ENCODE measurements at places on chromosomes 5 and 9.

DNA sequence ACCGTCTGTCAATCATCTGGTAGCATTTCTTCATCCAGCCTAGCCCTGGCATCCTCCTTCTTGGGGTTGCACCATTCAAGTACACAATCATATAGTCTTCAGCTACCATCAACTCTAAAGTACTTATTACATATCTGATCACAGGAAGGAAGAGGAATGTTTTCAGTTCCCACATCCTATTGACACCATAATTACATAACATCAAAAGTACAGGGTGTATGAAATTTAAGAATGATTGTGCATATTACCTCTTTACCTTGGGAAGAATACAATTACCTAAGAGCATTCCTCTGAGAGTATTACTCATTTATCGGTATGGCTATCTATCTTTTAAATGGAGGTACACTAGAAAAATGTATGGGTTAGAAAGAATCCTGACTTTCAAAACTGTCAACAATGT, 126.8 kb upstream of the PCA3 start:
- no peak for DNase-seq

- no peak for DNase-seq
These were observed 61.7 kb upstream of the PDE4D start for GRCh38 chr5:59955241-59955640.

DNA sequence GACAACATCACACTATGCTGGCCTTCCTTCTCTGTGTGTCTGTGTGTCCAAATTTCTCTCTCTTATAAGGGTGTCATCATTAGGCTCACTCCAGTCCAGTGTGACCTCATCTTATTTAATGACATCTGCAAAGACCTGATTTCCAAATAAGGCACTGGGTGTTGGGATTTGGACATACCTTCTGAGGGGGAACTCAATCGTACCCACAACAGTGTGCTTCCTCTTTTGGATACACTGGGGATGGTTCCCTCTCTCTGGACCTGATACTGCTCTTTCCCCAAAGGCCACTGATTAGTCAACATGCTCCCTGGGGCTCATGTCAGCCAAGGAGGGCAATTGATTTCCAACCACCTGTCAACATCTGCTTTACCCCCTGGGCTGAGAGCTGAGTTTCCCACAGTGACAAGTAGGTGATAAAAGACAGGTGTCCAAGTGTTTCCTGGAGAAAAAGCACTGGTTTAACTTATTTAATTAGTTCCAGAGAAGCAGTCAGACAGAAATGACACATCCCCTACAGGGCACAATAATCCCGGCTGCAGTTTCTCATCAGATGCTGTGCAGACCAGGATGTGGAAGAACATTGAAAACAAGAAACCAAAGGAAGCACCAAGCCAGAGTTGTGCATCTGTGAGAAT, 17.8 kb upstream of the CEP72 start:
- no peak for DNase-seq

DNA sequence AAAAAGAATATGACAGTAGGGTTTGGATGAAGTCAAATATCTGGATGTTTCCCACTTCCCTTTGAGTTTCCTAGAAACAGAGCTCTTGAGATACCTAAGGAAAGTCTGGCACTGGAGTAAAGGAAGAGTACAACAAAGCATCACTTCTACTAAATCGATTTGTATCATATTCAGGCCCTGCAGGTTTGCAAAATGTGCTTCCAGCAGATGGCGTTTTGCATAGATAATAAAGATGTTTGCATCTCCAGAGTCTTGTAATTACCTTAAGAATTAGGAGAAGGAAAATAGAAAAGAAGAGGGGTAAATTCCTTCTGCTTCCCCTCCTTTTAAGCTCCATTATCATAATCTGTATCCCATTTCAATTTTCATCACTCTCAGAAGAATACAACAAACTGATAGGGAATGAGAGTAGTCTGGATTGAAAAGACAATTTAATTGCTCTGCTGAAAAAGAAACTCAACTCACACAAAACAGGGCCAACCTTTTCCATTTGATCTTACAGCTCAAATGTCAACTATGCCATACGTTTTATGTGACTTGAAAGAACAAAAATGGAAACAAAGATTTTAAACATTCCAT, 380.4 kb downstream of the PTPRD start:
- DNase-seq, result no peak

DNA sequence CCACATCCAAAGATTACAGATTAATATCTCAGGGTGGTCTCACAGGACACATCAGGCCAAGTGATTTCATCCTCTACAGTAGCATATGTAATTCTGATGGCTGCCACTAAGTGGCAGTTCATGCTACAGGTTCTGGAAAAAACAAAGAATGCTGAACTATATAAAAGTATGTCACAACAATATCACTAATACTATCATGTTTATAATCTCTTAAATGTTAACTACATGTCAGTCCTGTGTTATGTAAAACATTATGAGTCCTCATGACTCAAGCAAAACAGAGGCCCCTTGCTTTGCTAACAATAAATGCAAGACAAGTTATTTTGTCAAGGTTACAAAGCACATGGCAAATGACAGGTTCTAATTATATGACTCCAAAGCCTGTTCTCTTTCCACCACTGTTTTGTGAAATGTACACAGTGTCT, 233.2 kb downstream of the FBXL17 start:
- no peak for DNase-seq

GRCh38 chr9:24189986-24190385, 355.7 kb downstream of the IZUMO3 start:
- DNase-seq, result no peak

DNA sequence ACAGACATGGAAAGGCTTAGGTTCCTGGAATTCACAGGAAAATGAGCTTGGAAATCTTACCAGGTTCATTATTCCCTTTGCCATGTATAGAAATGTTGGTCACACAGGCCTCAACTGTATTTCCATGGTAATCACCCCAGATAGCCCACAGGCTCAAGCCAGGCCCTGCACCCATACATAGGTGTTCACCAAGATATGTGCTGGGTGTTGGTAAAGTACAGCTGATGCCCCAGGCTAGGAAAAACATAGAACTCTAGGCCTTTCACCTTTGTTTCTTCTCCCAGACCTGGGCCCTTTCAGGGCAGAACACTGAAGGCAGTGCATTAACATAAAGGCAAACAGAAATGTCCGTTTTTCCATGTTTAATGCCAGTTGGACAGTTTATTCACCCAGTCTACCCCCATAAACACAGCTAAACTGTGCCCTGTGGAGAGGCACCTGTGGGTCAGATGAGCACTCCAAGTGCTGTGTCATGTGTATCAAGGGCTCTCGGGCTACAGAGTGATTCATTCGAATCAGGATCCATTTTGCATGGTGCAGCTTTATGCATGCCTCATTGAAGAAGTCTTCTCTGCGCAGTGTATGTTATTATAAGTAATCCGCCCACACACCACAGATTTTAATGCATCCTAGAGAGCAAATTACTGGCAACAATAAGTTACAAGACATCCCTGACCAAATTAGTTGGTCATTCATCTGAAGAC, 93.4 kb upstream of the SLC30A5 start:
- DNase-seq, result no peak

- DNase-seq, result no peak
These were observed 39.7 kb downstream of the ADGRV1 start for GRCh38 chr5:90598293-90598692.

DNA sequence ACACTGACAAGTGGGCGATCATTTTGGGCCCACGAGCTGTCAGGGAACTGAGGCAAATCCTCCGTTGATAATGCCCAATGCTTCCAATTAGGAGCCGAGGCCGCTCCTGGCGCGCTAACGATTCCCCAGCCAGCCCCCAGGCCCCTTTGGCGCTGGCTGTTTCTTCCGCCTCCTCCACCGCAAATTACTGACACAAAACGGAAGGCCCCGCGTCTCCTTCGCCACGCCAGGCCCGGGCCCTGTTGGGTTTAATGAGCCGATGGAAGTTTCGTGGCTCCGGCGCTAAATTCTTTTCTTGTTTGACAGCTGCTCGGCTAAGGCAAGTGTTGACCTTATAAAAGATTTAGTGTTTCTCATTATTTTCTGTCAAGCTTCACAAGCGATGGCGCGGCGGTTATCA, 25.7 kb upstream of the BARHL1 start:
- no peak for DNase-seq

DNA sequence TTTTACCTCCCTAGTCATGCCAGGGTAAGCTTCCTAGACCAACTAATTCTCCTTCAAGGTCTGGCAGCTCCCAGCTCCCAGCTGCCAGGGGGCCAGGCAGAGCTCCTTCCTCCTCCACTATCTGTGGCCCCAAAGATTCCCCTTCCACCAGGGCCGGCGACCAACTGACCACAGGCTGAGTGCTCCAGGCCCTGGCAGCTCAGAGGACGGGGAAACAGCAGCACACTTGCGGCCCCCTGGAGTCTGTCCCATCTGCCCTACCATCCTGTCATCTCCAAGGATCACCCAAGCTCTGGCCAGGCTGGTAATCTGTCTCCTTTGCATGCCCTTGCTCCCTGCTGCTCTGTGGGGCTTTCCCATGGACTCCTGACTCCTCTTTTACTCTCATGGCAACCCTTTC, 31.2 kb upstream of the BASP1 start:
- no peak for DNase-seq

Data from T-helper 1 cell (primary cell).